Lung (tissue), 17 donors: ENCODE measurements at places on chromosomes 16 and 17. TPM values are rescaled to one million over a fixed set of nuclear protein-coding genes. Genes with fewer than 3 reads are reported as not detected.

DNA sequence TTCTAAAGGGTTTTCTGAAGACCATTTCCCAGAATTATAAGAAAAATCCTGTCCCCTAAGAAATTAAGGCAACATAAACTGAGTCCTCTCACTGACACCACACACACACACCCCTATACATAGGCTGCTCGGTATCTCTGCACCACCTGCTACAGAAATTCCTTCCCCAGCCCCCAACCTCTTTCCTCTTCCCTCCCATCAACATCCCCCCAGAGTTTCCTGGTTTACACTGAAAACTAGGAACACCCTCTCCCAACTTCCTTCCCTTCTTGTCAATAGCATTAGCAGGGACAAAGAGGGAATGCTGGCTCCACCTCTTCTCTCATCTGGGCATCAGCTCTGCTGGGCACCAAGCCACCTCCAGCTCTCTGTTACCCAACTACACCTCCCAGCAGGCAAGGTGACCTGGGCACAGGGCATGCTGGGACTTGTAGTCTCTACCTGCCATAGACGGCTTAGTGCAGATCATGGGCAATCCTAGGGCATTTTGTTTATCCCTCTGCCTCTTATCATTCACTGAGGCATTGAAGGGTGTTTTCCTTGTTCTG, 15.7 kb downstream of the CAVIN1 start:
- peaks cover 8% of the 10 kb centered on the region for H3K36me3 ChIP-seq
- peak overlapping the region; percentile 62 for H3K27ac ChIP-seq
- H3K4me3 ChIP-seq, result no peak overlapping the region
- peaks cover 41% of the 10 kb centered on the region for H3K4me1 ChIP-seq
- no peaks in the 10 kb centered on the region for H3K27me3 ChIP-seq

GRCh38 chr17:30823421-30823820, 1.1 kb downstream of the CRLF3 start:
- no peaks in the 10 kb centered on the region for H3K27me3 ChIP-seq
- no peaks in the 10 kb centered on the region for H3K36me3 ChIP-seq
- peaks cover 9% of the 10 kb centered on the region for H3K4me1 ChIP-seq
- DNase-seq, result no peak

- peaks cover 8% of the 10 kb centered on the region for H3K4me1 ChIP-seq
- no peak overlapping the region for H3K4me3 ChIP-seq
- no peak for DNase-seq
- no peaks in the 10 kb centered on the region for H3K27me3 ChIP-seq
- H3K27ac ChIP-seq, result peak overlapping the region; percentile 77
Observed at GRCh38 chr16:56999409-57000270, 10.3 kb downstream of the NLRC5 start.

Gene HS3ST6
- total RNA-seq, result 0.40 TPM

GRCh38 chr17:49592263-49592662, 16.6 kb downstream of the NXPH3 start:
- peaks cover 9% of the 10 kb centered on the region for H3K36me3 ChIP-seq
- H3K27me3 ChIP-seq, result no peaks in the 10 kb centered on the region
- DNase-seq, result no peak
- H3K4me3 ChIP-seq, result no peak overlapping the region
- no peak overlapping the region for H3K27ac ChIP-seq
- no peaks in the 10 kb centered on the region for H3K4me1 ChIP-seq

Gene PRAC2
- total RNA-seq, result not detected

- H3K27me3 ChIP-seq, result no peaks in the 10 kb centered on the region
- no peak for DNase-seq
- H3K4me1 ChIP-seq, result no peaks in the 10 kb centered on the region
- H3K4me3 ChIP-seq, result no peak overlapping the region
- H3K36me3 ChIP-seq, result no peaks in the 10 kb centered on the region
Observed at GRCh38 chr16:81938326-81939163, 72.7 kb downstream of the SDR42E1 start.

DNA sequence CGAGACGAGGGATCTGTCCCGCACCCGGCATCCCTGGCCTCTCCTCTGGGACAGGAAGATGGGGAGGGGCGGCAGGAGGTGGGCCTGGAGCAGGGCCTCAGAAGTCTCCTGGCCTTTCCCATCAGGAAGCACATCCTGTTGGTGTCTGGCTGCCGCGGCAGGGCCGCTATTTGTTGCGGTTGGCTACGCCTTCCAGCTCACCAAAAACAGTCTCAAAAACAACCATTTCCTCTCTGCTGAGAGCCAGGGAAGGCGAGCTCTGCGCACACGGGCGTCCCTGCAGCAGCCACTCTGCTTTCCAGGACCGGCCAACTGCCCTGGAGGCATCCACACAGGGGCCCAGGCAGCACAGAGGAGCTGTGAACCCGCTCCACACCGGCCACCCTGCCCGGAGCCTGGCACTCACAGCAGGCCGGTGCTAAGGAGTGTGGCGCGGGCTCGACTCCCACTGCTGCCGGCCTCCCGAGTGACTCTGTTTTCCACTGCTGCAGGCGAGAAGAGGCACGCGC, at the start of gene TMEM204:
TSS of gene TMEM204 (plus strand) at position 224 of the 509 bp plus-strand sequence. CDS start 610 bp downstream, outside the sequence.
- peak within 1 kb of the TSS; percentile 95 for H3K27ac ChIP-seq
- no peaks in the 10 kb centered on the region for H3K36me3 ChIP-seq
- peak; percentile 81 for DNase-seq
- H3K4me1 ChIP-seq, result peaks cover 5% of the 10 kb centered on the region
- no peaks in the 10 kb centered on the region for H3K27me3 ChIP-seq
- peak within 1 kb of the TSS; percentile 82 for H3K4me3 ChIP-seq

DNA sequence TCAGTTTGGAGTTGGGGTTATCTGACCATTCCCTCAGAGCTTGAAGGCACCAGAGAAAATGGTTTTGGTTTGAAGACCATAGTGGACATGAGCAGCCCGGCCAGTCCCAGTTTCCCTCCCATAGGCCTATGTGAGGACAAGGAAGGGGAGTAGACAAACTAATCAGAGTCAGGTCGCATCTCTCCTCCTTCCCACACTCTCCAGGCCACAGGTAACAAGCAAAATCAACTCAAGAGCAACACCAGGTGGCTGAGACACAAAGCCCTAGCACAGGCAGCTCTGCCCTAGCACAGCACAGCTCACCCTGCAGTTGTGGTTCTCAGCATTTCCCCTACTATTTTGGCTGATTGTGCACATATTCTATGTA, 7.2 kb downstream of the SUPT4H1 start:
- no peak overlapping the region for H3K4me3 ChIP-seq
- no peak for DNase-seq
- H3K27me3 ChIP-seq, result no peaks in the 10 kb centered on the region
- no peaks in the 10 kb centered on the region for H3K4me1 ChIP-seq
- peaks cover 29% of the 10 kb centered on the region for H3K36me3 ChIP-seq

Gene XYLT1
- total RNA-seq, result 10.1 TPM

DNA sequence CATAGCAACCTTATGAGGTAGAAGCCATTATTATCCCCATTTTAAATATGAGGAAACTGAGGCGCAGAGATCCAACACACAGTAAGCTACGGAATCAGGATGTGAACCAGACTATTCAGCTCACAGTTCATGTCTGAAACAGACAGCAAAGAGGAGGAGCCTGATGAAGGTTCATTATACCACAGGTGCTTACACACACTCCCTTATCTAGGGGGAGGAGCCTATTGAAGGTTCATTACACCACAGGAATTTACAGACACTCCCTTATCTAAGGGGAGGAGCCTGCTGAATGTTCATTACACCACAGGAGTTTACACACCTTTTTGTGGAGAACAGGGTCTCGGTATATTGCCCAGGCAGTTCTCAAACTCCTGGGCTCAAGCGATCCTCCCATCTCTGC, 21.9 kb downstream of the C16orf95 start:
- DNase-seq, result no peak
- H3K4me1 ChIP-seq, result no peaks in the 10 kb centered on the region
- H3K27ac ChIP-seq, result no peak overlapping the region
- no peak overlapping the region for H3K4me3 ChIP-seq
- no peaks in the 10 kb centered on the region for H3K36me3 ChIP-seq
